Right atrium auricular region (tissue), 2 donors: ENCODE measurements at places on chromosomes 2 and 18. TPM values are rescaled to one million over a fixed set of nuclear protein-coding genes. Genes with fewer than 3 reads are reported as not detected.

TMEM178A gene
- 4.3 TPM for total RNA-seq

SLC38A11 gene
- 0.74 TPM for total RNA-seq

KIF5C gene
- total RNA-seq: 2.2 TPM

FHL2 gene
- total RNA-seq: 141 TPM

EVX2 gene
- total RNA-seq: not detected

DES gene
- 13,654 TPM for total RNA-seq

CNDP1 gene
- total RNA-seq: not detected

- no peak for DNase-seq
These were observed 247.5 kb downstream of the NBAS start for GRCh38 chr2:15313657-15314056.

GRCh38 chr2:214014551-214015220 is 396.2 kb upstream of the VWC2L start:
- no peak for DNase-seq

- DNase-seq: peak; percentile 26
These were observed 6.9 kb upstream of the DPYSL5 start for GRCh38 chr2:26840937-26841610.

DNA sequence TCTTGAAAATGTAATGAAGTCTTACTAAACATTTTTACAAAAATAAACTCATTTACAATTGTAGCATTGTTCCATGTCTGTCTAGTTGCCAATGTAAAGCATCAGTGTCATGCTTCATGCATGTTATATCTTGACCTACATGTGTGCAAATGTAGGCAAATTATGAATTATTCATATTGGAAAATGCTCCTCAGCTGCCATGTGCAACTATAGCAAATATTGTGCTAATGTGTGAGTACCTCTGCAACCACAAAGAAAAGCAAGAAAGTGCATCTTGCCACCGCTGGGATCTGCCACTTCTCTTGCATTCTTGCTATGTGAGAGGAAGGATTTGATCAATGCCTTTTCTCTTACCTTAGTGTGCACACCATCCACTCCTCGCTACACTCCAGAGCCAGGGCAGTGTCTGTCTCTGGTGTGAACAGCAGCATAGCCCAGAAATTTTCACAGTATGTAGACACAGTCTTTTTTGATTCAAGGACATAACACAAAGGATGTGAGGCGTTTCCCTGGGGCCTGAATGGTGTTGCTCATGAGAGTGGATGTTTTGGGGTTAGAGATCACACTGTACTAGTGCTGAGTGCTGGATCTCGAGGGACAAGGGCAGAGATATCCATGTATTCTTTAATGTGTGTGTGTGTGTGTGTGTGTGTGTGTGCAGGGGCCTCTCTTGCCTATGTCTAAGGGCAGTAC is 47.6 kb upstream of the HAAO start:
- peak; percentile 60 for DNase-seq
